ENCODE measurements at places on chromosomes 5 and 9. TPM values are rescaled to one million over a fixed set of nuclear protein-coding genes. Genes with fewer than 3 reads are reported as not detected.

Gene RNF44
- polyA plus RNA-seq: 51.1 TPM

- DNase-seq: no peak
These were observed 1578.3 kb downstream of the EFNA5 start for GRCh38 chr5:106092455-106092854.

DNA sequence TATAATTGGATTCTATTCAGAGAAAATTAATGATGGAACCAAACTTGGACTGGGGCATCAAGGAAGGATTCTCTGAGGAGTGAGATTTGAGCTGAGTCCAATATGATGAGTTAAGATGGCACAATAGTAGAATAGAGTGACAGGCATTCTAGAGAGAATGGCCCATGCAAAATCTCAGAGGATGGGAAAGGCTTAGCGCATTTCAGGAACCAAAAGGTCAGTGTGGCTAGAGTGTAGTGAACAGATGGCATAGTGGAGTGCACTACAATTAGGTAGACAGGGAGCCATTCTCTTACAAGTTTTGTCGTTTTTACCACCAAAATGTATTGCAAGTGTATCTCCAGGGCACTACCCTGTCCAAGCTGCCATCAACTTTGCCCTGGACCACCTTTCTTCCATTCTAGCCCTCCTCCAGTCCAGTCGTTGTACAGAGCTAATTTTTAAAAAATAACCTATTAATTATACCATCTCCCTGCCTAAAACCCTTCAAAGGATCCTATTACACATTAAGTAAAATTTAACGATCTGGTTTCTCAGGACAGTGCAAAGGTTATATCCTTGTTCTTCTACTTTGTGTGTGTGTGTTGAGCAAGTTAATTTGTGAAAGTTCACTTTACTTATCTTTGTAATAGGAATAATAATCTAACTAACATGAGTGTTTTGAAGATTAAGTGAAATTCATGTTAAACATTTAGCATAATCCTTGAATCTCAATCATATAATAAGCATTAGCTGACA, 211.7 kb downstream of the COMMD10 start:
- DNase-seq: no peak

GRCh38 chr9:34514816-34515215, 8.0 kb downstream of the ENHO start:
- no peak for DNase-seq

- no peak for DNase-seq
These were observed 32.0 kb downstream of the CKMT2 start for GRCh38 chr5:81265101-81265500.
